HuH-7.5 (cell line): ENCODE measurements at places on chromosomes 1 and 21.
A peak's percentile ranks its signal among the peaks of the same experiment; 100 is the strongest.

GRCh38 chr1:156128654-156129597 lies 14.4 kb downstream of the LMNA start:
- no peak for DNase-seq

GRCh38 chr1:67053535-67053784 lies 488 bp downstream of the SLC35D1 start:
- DNase-seq: peak; percentile 45

- DNase-seq: no peak
Observed at GRCh38 chr21:34011660-34012059, 61.7 kb upstream of the MRPS6 start.

GRCh38 chr1:184854496-184855140 lies 100.0 kb upstream of the EDEM3 start:
- DNase-seq: no peak

- DNase-seq: no peak
Observed at GRCh38 chr1:14031461-14031860, 331.5 kb downstream of the PRDM2 start.

GRCh38 chr21:28959367-28960099 lies 33.1 kb downstream of the LTN1 start:
- no peak for DNase-seq

- no peak for DNase-seq
Observed at GRCh38 chr1:36436821-36437220, 13.4 kb downstream of the OSCP1 start.

DNA sequence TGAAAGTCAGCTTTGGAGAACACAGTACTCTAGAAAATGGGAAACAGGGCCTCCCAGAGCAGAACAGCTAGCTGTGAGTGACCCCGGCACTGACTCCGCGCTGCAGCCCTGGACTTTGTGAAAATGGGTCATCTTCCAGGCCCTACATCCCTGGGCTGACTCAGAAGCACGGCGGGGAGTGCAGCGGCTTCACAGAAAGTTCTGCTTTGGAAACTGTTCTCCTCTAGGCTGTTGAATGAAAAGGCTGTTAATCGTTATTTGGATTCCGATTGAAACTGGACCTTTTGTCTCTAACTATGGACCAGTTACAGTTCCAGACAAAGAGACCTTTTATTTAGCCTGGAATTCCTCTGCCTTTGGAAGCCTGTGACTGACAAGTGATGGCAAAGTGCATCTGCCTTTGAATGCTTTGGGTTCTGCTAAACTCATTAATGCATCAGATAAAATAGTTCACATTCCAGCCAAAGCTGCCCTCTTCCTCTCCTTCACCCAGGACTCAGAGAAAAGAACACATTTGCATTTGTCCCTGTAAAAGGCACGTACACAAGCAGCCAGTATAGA lies 144.9 kb upstream of the HOOK1 start:
- DNase-seq: no peak

GRCh38 chr21:42405064-42406013 lies 1.6 kb downstream of the UBASH3A start:
- no peak for DNase-seq

DNA sequence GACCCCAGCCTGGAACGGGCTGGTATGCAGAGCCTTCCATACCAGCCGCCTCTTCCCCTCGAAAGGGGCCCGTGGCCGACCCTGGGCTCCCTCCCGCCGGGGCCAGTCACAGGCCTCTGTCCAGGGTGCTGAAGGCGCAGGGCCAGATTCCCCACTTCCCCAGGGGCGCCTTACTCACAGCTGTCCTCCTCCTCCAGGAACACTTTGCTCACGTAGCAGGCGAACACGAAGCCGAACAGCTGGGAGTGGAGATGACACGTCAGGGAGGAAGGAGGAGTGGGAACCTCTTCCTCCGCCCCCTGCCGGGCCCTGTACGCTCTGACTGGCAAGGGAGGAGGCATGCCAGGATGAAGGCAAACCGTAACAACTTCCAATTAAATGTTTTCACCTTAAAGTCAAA lies 57.3 kb downstream of the NKAIN1 start:
- peak; percentile 76 for DNase-seq

GRCh38 chr21:36892201-36892600 lies 74.3 kb downstream of the HLCS start:
- DNase-seq: no peak

DNA sequence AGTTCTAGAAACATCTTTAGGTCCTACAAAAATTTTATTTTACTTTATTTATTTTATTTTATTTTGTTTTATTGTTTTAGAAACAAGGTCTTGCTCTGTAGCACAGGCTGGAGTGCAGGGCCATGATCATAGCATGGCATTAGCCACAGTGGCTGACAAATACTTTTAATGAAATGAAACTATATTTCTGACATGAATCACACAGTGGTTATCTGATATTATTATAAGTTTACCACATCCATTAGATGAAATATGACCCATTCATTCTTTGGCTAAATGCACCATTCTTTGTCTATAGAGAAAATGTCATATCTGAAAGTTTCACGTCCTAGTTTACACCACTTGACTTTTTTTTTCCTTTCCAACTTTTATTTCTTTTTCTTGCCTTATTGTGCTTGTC lies 613.4 kb upstream of the ADAMTS5 start:
- DNase-seq: no peak

GRCh38 chr1:98399218-98399617 lies 262.3 kb upstream of the SNX7 start:
- no peak for DNase-seq

GRCh38 chr1:183590244-183591191 lies at the start of gene NCF2:
TSS of gene NCF2 (minus strand) at chr1:183590459. CDS start at chr1:183590329, 130 bp downstream.
- DNase-seq: no peak

GRCh38 chr1:41378999-41379737 lies 17.9 kb downstream of the FOXO6 start:
- DNase-seq: no peak

DNA sequence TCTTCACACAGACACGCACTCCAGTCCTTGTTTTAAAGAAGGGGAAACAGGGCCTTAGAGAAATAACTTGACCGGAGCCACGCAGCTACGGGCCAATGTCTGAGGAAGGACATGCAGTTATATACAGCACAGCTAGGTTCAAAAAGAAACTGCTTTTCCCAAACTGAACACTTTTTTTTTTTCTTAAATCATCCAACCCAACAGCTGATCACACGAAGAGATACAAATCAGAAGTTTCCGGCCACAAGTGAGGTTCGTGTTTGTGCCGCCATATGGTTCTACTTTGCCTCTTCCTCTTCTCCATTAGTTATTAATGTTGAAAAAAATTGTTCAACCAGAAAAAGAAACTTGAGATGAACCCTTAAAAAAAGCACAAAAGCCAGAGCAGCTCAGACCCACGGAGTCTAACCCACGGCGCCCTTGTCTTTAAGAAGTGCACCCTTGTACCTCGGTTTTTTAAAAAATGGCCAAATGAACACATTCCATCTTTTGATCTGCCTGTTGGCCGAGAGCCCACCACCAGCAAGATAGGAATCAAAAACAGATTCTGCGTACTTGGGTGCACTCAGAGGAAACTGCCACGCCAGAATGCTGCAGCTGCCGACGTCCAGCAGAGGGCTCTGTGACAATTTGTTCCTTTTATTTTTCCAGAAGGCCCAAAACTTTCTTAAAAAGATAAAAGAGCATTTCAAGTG lies 78.9 kb downstream of the SLC66A1 start:
- peak; percentile 48 for DNase-seq

GRCh38 chr1:2981981-2982614 lies 39.2 kb upstream of the ACTRT2 start:
- no peak for DNase-seq

DNA sequence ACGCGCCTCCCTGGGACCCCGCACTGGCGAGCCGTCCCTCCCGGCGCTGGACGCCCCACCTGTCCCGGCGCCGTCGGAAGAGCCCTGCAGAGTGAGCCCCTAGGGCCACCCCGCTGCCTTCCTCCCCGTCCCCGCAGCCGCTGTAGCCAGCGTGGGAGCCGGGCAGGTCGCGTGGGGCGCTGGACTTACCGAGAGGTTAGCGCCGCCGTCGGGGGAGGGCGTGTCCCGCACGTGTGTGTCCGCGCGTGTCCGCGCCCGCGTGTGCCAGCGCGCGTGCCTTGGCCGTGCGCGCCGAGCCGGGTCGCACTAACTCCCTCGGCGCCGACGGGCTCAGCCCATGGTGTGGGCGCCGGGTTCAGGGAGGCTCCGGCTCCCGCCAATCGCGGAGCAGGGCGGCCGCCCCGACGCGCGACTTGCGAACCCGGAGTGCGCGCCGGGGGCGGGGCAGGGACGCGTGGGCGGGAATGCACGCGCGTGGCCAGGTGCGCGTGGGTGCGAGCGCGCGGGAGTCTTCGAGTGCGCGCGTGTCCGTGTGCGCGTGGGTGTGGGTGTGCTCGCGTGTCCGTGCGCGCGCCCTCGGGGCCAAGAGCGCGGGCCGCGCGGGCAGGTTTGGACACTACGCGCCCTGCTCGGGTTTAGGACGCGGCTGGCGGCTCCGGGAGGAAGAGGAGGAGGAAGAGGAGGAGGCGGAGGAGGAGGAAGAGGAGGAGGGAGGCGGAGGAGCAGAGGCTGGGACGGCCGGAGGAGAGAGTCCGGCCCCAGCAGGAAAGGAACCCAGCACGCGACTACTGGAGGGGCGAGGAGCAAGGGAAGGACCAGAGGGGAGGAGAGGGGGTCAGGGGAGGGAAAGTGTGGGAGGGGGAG lies 145.2 kb upstream of the ETS2 start:
- no peak for DNase-seq

GRCh38 chr21:37521658-37522057 lies 155.1 kb downstream of the DYRK1A start:
- no peak for DNase-seq

DNA sequence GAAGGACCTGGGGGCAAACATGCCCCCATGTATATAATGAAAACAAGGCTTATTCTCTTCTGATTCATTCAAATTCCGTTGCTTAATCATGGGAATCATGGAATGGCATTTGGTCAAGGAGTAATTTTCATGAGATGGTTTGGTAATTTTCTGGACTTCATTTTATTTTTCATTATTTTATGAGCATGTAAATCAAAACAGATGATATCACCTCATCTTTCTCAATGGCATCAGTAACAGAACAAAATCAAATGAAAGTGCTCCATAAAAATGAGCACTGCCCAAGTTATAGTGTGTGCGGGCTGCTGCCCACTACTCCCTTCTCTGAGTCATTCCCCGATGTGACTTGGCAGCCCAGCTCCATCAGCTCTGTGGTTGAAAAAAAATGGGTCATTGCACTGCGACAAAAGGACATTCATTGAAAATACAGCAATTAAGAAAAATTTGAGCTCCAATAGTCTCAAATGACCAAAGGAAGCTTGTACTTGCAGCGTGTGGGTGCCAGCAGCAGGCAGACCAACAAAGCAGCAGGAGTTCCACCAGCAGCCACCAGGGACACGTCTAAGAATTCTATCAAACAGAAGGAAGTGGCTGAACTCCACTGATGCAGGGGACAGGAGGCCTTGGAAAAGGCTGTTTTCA lies 84.3 kb upstream of the VAV3 start:
- DNase-seq: peak; percentile 10

DNA sequence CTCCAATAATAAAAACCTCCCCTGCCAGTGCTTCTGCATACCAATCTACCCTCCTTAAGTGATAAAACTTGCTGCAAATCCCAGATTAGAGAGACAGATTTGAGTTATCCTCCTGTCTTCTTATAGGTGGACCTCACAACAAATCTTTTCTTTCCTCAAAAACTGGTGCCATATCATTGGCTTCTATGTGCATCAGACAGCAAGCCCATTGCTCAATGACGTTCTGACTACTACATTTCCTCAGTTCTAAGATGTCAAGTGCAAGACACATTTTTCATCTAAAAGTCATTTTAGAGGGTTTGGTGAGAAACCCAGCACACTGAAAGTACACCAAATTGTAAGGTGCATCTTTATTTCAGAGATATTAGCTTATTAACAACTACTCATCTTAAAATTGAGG lies 107.8 kb upstream of the VAV3 start:
- no peak for DNase-seq

DNA sequence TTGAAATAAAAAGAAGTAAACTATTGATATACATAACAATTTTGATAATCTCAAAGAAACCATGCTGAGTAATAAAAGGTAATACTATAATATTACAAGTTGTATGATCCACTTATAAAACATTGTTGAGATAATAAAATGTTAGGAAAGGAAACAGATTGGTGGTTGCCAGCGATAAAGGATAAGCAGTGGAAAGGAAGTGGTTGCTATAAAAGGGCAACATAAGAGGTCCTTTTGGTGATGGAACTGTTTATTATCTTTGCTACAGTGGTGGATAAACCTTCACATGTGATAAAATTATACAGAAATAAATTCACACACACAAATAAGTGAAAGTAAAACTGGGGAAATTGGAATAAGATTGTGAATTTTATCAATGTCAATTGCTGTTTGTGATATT lies 15.1 kb downstream of the OR6F1 start:
- DNase-seq: no peak

- no peak for DNase-seq
Observed at GRCh38 chr1:62389531-62389930, 47.3 kb upstream of the USP1 start.

DNA sequence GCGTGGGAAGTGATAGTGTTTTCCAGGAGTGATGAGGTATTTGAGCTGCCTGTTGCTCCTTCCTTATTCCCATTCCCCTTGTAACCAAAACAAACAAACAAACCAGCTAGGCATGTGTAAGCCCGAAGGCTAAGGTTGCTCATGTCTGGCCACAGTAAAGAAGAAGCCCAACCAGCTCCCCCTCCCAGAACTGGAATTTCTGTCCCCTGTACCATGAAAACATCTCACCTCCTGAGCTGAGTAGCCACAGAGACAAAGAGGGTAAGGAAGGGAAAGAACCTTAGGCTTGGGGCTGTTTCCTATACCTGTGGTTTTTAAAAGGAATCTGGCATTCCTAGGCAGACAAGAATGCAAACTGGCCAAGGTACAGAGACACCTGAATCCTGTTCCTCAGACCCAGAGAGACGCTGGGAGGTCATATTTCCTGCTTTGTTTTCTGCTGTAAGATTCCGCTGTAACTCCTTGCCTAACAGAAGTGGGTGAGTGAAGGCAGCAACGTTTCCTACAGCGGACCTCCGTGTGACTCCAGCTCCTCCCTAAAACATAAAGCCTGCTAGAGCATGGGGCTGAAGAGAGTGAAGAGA lies 41.7 kb upstream of the RAB4A start:
- DNase-seq: no peak

DNA sequence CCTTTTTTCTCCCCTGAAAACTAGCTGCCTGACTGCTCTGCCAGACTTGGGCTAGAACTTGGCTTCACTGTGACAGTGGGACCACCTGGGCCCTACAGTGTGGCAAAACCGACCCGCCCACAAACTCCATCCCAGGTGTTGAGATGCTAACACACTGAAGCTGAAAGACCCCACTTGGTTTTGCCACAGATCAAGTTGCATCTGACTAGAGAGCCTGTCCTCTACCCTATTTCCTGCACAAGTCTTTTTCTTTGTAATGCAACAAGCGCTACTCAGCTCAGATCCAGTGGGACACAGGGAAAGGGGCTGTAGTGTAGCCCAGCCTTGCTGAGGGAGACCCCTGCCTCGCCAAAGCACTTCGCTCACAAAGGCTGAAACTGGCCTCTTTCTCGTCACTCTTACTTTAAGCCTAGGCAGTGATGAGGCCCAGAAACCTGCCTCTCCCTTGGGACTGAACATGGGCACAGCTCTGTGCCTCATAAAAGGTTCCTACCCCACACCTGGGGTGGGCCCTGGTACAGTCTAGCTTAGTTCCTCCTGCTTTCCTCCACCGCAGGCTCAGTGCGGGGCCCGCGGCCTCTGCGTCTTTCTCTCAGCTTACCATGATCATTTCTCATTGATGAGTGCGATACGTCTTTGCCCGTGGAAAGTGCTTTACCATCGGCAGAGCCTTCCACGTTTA lies 9.7 kb downstream of the ALPL start:
- DNase-seq: no peak
